Urinary bladder (tissue), 4 donors: ENCODE measurements at places on chromosomes 2 and 18. TPM values are rescaled to one million over a fixed set of nuclear protein-coding genes. Genes with fewer than 3 reads are reported as not detected.
A peak's percentile ranks its signal among the peaks of the same experiment; 100 is the strongest.

Gene EFR3B
- 0.51 TPM for polyA plus RNA-seq

Gene SNTG2
- 1.6 TPM for polyA plus RNA-seq

Gene XDH
- 1.5 TPM for polyA plus RNA-seq

Gene DAPL1
- 0.68 TPM for polyA plus RNA-seq

Gene REG3G
- 0.30 TPM for polyA plus RNA-seq

Gene MZT2B
- 251 TPM for polyA plus RNA-seq

Gene SERPINB5
- polyA plus RNA-seq: 5.6 TPM

Gene GREB1L
- polyA plus RNA-seq: 0.10 TPM

Gene STON1
- polyA plus RNA-seq: 57.0 TPM

Gene CD28
- 0.33 TPM for polyA plus RNA-seq

Gene CFC1
- polyA plus RNA-seq: not detected

Gene MOGAT1
- not detected for polyA plus RNA-seq

Gene LHCGR
- 0.14 TPM for polyA plus RNA-seq

Gene GLS
- polyA plus RNA-seq: 27.6 TPM

DNA sequence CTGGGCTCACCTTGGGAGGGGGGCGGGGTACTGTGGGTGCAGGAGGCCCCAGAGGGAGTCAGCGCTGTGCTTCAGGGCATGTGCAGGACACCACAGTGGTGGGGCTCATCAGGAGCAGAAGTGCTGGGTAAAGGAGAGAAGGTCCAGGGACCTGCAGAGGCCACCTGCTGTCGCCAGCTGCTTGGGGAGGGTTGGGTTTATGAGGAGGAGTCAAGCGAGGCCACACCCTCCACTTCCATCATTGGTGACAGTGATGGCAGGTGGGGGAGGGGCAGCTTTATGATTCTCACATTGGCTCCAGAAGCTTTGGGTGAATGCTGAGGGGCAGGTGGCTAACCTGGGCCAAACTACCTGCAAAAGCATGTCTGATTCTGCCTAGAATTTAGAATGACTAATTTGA, 392.6 kb downstream of the HRH4 start:
- no peak for DNase-seq

- DNase-seq: no peak
Measured at GRCh38 chr2:221068123-221068522, 504.0 kb downstream of the EPHA4 start.

- DNase-seq: no peak
Measured at GRCh38 chr2:239574434-239575156, 173.8 kb upstream of the HDAC4 start.

DNA sequence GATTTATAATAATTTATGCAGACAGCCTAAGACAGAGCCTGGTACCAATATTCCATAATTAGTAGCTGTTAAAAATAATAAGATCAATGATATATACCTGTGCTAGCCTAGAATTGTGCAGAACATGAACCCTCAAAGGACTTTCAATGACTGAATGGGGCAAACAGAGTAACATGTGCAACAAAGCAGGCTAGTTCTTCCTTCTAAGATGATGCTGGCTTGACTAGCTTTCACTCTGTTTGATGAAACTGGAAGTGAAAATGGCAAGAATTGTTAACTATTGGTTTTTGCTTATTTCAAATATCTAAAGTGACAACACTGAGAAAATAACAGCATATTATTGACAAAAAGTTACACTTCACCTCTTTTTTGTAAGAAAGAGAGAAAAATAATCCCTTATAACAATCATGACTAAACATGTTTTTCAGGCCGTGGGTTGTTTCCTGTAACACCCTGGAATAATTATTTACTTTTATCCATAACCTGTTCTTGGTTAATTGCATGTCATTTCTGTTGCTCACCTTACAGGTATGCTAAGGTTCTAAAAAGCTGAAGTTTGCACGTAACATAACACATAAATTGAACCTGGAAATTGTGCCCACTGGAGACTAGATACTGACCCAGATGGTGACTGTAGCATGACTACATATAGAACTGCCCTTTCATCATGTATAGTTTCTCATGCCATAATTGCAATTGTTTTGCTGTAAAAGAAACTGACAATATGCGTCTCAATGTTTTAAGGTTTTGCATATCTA, 108.7 kb downstream of the C18orf54 start:
- DNase-seq: no peak

GRCh38 chr2:3170792-3171455, 206.7 kb downstream of the EIPR1 start:
- no peak for DNase-seq

GRCh38 chr2:9629222-9630116, 1.3 kb downstream of the YWHAQ start:
- DNase-seq: no peak

GRCh38 chr18:24831871-24832665, 371.6 kb downstream of the HRH4 start:
- no peak for DNase-seq

- DNase-seq: no peak
Measured at GRCh38 chr2:239029958-239030357, 182.1 kb downstream of the TWIST2 start.

GRCh38 chr2:176744146-176744545, 468.4 kb upstream of the HNRNPA3 start:
- no peak for DNase-seq

DNA sequence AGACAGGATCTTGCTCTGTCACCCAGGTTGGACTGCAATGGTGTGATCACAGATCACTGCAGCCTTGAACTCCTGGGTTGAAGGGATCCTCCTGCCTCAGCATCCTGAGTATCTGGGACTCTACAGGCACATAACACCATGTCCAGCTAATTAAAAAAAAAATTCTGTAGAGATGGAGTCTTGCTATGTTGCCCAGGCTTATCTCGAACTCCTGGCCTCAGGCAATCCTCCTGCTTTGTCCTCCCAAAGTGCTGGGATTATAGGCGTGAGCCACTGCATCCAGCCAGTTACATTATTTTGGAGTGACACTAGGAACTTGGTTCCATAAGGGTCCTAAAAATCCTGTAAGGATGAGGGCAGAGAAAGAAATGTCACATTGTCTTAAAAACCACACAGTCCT, 89.1 kb upstream of the ZFP36L2 start:
- no peak for DNase-seq

DNA sequence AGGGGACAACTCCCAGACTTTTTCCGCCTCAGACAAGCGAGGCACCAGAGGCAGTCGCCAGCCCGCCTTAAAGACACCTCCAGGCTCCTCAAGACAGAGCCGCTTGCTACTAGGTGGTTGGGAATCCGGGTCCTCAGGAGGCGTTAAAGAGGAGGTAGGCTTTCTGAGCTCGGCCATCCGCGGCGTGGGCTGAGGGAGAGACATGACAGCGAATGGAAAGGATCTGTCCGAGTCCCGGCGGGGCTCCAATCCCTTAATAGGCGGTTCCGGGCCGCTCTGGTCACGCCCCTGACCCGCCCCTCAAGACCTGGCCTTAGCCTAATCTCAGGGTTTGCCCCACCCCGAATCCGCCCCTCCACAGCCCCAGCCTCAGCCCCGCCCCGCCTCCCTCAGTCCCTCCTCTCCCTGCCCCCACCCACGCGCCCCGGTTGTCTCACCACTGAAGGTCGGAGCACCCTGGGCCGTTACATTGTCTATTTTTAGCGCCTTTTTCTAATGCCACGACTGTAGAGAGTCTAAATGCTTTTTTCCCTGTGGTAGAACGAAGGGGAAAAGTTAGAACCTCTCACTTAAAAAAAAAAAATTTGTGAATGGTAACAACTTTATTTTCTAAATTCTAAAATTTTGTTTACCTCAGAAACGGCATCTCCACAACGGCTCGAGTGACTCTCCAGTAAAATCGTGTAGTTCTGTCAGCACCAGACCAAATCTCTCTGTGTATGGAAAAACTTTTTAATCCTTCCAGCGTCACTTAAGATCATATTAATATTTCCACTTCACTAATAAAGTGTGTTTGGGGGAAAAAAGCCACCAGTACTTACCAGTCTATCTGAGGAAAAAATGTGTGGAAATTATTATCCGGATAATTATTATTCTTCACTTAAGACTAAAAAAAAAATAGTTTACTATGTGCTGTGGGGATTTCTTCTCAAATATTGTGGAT, at the start of gene RAD51AP2:
Gene RAD51AP2, minus strand, starts transcription at position 229 of the 943 bp plus-strand sequence. Its CDS starts 25 bp downstream, at position 204.
- peak; percentile 58 for DNase-seq

GRCh38 chr18:55024564-55024963, 65.3 kb upstream of the CCDC68 start:
- no peak for DNase-seq

DNA sequence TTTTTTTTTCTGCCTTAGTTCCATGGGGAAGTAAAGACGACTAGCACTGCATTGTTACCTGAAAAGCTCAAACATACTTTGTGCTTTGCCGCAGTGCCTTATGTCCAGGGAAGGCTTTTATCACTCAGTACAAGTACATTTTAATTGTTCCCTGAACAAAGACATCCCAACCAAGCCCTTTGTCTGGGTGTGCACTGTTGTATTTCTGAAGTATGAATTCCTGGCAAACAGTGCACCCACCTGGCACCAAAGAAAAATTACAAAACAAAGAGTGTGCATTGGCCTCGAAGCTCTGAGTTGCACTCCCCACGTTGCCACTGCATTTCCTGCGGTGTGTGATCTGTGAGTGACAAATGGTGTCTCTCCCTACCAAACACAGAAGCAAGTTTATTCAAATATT, 858.5 kb upstream of the PIK3C3 start:
- DNase-seq: no peak

- no peak for DNase-seq
Measured at GRCh38 chr2:222941510-222942032, 80.7 kb downstream of the ACSL3 start.

GRCh38 chr18:63848159-63848558, 39.3 kb upstream of the SERPINB2 start:
- no peak for DNase-seq

DNA sequence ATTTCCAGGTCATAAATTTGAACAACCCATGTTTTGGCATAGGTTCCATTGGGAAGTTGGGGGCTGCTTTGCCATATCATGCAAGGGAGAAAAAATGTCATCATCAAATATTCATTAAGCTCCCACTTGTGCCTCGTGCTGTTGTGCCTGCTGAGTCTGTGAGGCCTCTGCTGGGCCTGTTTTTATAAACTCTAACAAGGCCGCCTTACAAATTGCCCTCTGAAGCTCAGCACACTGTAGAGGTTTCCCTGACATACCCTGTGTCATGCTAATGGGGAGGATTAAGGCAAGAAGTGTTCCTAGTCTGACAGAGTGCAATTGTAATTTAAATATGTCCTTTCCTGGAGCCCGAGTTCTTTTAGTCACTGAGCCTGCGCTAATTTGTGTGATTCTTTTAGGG, 17.6 kb downstream of the OSBPL6 start:
- no peak for DNase-seq

GRCh38 chr18:68072744-68073143, 556.2 kb upstream of the DSEL start:
- DNase-seq: no peak

DNA sequence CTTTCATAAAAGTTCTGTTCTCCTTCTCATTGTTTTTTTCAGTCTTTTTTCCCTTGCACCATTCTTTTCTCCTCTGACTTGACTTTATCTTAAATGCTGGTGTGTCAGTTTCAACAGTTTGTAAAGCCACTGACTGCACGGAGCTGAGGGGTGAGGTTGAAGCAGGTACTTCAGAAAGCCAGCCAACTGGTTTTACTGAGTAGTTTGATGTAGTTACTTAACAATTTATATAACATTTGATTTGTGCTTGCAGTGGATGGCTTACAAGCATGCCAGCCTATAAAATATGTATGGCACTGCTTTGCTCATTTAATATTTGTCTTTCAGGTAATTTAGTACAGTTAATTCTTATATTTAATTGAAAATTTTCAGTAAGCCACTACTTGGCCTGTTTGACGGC, 55.4 kb downstream of the FAM171B start:
- DNase-seq: no peak

GRCh38 chr2:185899366-185899765, 160.8 kb downstream of the FSIP2 start:
- no peak for DNase-seq

DNA sequence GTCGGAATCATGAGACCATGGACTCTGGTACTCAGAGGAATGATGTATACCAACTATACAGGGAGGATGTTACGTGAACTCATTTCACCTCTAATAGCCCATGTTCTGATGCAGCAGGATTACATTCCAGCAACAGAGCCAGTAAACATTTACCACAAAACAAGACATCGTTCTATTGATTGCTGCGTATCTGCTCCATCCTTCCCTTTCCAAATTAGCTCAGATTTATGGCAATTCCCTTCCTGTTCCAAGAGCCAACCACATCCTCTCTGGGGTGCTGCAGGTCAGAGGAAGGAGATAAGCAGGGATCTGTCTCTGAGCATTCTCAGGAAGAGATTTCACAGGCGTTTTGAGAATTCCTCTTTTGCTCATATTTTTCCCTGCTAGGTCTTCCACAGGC, 98.3 kb downstream of the KLF7 start:
- no peak for DNase-seq

DNA sequence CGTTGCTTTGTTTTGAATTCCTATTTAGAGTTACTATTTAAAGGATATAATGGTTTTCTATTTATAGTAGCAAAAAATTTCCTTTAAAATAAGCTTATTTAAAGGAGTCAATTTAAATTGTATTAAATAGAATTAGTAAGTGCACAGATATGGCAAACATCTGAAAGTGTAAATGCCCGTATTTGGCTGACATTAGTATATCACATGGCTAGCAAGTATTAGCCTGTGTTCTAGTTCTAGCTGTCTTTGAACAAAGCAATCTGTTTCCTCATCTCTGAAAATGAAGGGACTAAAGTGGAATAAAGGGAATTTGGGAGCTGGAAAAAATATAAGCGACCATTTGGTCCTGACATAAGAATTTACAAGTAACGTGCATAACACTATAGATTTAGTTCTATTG, 32.2 kb downstream of the PELI1 start:
- no peak for DNase-seq

DNA sequence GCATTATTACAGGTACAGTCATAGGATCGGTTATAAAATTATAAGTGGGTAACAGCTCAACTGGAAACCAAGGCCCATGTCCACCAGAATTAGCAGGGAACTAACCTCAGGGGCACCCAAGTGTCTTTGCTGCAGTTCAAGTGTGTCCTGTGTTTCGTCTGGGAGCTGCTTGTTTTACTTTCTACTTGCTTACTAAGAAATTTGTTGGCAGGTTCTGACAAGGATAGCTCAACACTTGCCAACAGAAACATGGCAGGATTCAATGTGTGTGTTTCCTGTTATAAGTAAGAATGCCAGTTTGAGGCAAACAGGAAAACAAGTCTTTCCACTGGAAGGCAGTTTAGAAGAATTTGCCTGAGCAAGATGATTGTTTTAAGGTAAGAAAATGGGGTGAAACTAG, 104.5 kb downstream of the EPHA4 start:
- DNase-seq: no peak
